ENCODE measurements at places on chromosomes 4 and X.

GRCh38 chrX:102604327-102604726 is 5.0 kb downstream of the ARMCX5 start:
- no peak for DNase-seq

GRCh38 chr4:147578051-147578476 is 39.1 kb upstream of the TMEM184C start:
- no peak for DNase-seq

DNA sequence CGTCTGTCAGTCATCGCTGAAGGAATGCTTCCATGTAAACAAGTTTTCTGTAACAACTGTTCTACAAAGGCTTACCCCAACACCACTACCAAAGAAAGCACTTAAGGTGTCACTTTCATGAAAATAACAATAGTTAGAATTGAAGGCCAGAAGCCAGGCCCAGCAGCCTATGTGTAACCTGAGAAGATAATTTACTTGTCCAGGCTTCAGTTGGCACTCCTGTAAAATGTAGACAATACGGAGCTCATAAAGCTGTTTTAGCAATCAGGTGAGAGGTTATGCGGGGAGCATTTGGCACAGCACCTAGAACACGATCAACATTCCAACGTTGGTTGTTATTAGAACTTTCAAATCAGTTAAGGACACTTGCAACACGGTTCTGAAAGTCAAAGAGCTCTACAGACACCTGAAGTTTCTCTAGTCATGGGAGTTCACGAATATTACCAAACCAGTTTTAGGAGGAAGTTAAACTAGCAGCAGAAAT is 15.7 kb downstream of the ADGRA3 start:
- no peak for DNase-seq

DNA sequence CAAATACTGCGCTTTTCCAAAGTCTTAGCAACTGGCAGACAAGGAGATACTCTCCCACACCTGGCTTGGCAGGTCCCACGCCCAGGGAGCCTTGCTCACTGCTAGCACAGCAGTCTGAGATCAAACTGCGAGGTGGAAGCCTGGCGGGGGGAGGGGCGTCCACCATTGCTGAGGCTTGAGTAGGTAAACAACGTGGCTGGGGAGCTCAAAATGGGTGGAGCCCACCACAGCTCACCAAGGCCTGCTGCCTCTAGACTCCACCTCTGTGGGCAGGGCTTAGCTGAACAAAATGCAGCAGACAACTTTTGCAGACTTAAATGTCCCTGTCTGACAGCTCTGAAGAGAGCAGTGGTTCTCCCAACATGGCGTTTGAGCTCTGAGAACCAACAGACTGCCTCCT is 23.0 kb upstream of the NFKB1 start:
- no peak for DNase-seq

GRCh38 chr4:77582156-77582555 is 23.5 kb upstream of the CXCL13 start:
- DNase-seq: no peak

- DNase-seq: peak; percentile 75
These were observed 2.7 kb upstream of the MAML3 start for GRCh38 chr4:140156529-140157171.

GRCh38 chrX:133880032-133880443 is 105.4 kb downstream of the GPC3 start:
- DNase-seq: no peak

GRCh38 chr4:112916868-112917267 is 132.6 kb upstream of the ANK2 start:
- no peak for DNase-seq

DNA sequence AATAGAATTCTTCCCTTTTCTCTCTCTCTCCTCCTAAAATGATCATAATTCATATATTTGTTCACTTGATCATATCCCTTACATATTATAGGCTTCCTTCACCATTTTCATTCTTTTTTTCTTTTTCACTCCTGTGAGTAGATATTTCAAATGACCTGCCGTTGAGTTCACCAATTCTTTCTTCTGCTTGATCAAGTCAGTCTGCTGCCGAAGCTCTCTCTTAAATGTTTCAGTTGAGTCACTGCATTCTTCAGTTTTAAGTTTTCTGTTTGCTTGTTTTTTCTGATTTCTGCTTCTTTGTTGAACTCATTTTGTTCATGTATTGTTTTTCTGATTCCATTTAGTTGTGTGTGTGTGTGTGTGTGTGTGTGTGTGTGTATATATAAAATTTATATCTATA is 354.3 kb downstream of the GPAT3 start:
- no peak for DNase-seq

DNA sequence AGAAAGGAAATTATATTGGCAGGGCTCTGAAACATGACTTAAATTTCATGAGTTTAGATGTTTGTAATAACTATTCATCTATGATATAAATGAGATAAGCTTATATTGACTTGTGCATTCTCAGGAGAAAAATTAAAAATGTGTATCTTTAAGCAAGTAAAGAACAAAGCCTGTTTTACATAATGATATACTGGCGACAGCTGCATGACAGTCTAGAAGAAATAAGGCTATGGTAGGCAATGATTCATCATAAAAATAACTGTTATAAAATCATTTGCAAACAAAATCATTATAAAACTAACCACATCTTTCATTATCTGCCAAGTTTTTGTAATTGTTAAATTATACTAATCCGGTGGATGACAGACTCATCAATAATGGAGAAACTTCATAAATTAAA is 188.1 kb downstream of the ADAM29 start:
- DNase-seq: no peak

DNA sequence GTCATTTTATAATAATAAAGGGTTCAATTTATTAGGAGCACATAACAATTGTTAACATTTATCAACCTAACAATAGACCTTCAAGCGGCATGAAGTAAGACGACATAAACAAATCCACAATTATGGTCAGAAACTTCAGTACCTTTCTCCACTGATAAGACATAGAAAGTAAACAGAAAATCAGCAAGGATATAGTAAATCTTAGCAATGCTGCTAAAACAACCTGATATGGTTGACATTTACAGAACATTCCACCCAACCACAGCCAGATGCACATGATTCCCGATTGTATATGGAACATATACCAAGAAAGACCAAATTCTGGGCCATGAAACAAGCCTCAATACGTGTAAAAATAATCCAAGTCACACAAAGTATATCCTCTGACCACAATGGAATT is 71.3 kb downstream of the ZFYVE28 start:
- no peak for DNase-seq

DNA sequence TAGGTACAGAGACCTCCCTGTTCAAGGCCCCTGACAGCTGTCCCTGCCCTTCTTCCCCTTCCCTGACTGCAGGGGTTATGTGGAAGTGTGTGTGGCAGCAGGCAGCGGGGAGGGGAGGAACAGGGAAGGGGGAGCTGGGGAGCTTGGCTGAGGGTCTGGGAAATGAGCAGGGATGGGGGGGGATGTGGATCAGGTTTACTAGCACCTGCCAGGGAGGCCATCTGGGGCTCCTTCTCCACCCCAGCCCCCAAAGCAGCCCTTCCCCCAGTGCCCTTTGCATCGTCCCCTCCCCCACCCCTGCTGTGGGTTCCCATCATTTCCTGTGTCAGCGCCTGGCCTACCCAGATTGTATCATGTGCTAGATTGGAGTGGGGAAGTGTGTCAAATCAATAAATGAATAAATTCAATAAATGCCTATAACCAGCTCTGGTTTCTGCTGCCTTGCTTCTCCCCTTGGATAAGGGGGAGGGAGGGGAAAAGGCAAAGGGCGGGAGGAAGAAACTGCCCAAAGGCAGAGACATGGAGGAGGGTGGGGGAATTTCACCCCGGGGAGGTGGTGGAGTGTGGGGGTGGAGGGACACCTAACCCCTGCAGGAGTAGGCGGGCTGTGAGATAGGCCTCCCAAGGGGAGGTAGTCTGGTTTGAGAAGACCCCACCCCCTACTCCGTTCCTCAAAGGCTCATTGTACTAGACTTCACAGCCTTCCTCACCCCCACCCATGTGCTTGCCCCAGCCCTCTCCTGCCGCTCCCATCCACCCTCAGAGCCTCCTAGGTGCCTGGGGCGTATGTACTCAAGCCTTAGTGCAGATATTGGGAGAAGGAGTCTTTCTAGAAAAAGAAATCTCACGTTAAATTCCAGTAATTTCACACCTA is 3.2 kb downstream of the CXorf65 start:
- DNase-seq: no peak

- no peak for DNase-seq
These were observed 387.5 kb upstream of the FTHL17 start for GRCh38 chrX:31459361-31459760.

DNA sequence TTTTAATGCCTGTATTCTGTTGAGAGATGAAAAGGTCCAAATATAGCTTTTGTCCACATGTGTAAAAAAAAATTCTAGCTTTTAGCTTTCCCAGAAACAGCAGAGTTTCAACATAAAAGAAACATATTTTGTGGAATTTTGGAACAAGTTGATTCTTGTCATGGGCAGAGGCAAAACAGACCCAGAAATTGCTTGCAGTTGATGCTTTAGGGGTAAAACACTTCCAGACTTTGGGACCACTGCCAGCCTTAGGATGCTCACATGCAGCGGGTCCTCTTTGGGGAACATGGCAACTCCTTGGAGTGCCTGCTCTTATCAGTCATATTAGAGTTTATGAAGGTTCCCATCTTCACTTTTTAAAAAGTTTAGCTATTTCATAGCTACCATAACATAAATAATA is 30.4 kb downstream of the DCLK2 start:
- no peak for DNase-seq

DNA sequence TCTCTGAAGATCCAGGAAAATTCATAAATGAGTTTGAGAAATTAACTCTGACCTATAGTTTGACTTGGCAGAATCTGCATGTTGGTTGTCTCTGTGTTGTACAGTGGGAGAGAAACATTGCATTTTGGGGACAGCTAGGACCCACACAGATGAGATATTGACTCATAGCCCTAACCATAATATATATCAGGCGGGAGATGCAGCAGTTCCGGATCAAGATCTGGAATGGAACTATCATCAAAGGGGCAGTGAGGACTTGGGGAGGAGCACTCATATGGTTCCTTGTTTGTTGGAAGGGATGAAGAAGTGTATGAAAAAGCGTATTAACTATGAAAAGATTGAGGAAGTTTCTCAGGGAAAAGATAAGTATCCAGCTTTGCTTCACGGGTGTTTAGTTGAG is 14.0 kb downstream of the CXCL2 start:
- no peak for DNase-seq

- DNase-seq: no peak
These were observed 7.6 kb upstream of the UNC5C start for GRCh38 chr4:95556207-95556859.

DNA sequence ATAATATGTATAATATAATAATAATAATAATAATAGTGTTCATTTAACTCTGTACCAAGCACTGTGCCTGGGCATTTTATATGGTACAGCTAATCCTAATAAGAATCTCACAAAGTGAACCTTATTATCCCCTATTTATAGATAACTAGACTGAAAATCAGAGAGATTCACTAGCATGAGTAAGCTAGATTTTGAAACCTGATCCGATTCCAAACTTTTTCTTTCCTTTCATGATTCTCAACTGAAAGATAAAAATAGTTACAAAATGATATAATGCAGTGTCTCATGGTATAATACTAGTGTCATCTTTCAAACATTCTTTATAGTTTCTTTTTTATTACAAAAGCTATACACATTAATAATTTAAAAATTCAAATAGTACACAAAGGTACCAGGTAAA is 55.9 kb upstream of the RNF128 start:
- DNase-seq: no peak

GRCh38 chr4:16116493-16116990 is 32.7 kb upstream of the PROM1 start:
- no peak for DNase-seq

DNA sequence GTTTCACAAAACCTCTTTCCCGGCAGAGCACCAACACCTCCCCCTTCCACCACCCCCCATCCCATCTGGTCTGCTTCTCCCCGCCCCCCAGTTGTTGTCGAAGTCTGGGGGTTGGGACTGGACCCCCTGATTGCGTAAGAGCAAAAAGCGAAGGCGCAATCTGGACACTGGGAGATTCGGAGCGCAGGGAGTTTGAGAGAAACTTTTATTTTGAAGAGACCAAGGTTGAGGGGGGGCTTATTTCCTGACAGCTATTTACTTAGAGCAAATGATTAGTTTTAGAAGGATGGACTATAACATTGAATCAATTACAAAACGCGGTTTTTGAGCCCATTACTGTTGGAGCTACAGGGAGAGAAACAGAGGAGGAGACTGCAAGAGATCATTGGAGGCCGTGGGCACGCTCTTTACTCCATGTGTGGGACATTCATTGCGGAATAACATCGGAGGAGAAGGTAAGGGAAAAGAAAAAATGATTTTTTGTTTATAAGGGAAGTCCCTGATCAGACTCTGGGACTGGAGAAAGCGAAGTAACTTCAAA is at the start of gene PDGFRA:
TSS of gene PDGFRA (plus strand) at position 333 of the 541 bp plus-strand sequence. CDS start 29,476 bp downstream, outside the sequence.
- DNase-seq: no peak

DNA sequence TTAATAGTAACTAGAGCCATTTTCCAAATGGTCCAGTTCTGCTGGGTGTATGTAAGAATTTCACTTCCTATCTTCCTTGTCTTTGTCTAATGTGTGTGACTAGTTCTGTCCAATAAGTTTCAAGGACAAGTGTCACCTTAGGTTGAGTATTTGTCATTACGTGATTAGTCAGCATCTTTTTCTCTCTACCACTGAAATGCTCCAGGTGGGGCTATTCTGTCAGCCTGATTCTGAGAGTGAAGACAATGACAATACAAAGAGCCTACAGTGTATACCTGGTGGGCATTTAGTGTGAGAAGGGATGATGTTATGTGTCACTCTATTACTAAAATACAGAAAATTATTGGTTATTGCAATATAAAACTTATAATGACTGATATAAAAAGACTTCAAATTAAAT is 876.3 kb downstream of the C4orf33 start:
- DNase-seq: no peak
